Activated naive CD8-positive, alpha-beta T cell treated with anti-CD3 and anti-CD28 coated beads, Interleukin-2, amount 10 ng/mL, durations not matched to agents 7 days and 5 days (primary cell): ENCODE measurements at places on chromosomes 1 and 21.

- DNase-seq: no peak
Observed at GRCh38 chr1:64248065-64248464, 44.6 kb downstream of the UBE2U start.

- no peak for DNase-seq
Observed at GRCh38 chr1:201508809-201509208, 1.9 kb upstream of the CSRP1 start.

- no peak for DNase-seq
Observed at GRCh38 chr1:30526652-30527345, 196.6 kb downstream of the MATN1 start.

GRCh38 chr21:16137106-16137505, 407.3 kb downstream of the USP25 start:
- DNase-seq: no peak

- no peak for DNase-seq
Observed at GRCh38 chr1:53740621-53741105, 1.7 kb upstream of the GLIS1 start.

GRCh38 chr1:27057389-27057788, 44.7 kb upstream of the TENT5B start:
- no peak for DNase-seq

DNA sequence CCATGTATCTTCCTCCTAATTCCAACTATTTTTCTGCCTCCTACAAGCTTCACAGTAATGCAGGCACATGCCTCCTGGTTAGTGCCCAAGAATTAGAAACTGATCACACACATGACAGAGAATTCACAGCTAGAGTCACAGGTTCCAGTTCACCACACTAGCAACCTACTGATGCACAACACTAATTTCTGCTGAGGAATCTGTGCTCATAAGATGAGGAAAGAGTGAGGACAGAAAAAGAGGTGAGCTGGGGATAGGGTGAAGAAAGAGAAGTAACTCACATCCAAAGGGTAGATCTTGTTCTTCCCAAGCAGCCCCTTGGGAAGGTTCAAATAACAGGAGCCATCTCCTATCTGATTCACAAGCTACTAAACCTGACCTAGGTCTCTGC, 61.3 kb downstream of the PUM1 start:
- no peak for DNase-seq

GRCh38 chr1:235831148-235831547, 35.6 kb downstream of the LYST start:
- no peak for DNase-seq

GRCh38 chr1:30366911-30367310, 356.5 kb downstream of the MATN1 start:
- no peak for DNase-seq

GRCh38 chr1:230422221-230422981, 3.7 kb downstream of the PGBD5 start:
- no peak for DNase-seq

GRCh38 chr1:63693944-63694571, 79.8 kb upstream of the ROR1 start:
- DNase-seq: no peak

- DNase-seq: no peak
Observed at GRCh38 chr1:53678507-53678906, 60.5 kb downstream of the GLIS1 start.

- DNase-seq: no peak
Observed at GRCh38 chr1:204359131-204359473, 627 bp downstream of the PLEKHA6 start.

- no peak for DNase-seq
Observed at GRCh38 chr1:78419309-78419708, 71.5 kb upstream of the PTGFR start.

DNA sequence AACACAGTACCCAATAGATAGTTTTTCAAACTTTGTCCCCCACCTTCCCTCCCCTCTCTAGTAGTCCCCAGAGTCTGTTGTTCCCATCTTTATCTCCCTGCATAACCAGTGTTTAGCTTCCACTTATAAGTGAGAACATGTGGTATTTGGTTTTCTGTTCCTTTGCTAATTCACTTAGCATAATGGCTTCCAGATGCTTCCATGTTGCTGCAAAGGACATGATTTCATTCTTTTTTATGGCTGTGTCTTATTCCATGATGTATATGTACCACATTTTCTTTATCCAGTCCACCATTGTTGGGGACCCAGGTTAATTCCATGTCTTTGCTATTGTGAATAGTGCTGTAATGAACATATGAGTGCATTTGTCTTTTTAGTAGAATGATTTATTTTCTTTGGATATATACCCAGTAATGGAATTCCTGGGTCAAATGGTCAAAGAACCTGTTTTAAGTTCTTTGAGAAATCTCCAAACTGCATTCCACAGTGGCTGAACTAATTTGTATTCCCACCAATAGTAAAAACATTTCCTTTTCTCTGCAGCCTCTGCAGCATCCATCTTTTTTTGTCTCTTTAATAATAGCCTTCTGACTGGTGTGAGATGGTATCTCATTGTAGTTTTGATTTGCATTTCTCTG, 126.0 kb downstream of the AK5 start:
- DNase-seq: no peak

GRCh38 chr1:179817789-179818188, 59.8 kb downstream of the TOR1AIP2 start:
- no peak for DNase-seq

DNA sequence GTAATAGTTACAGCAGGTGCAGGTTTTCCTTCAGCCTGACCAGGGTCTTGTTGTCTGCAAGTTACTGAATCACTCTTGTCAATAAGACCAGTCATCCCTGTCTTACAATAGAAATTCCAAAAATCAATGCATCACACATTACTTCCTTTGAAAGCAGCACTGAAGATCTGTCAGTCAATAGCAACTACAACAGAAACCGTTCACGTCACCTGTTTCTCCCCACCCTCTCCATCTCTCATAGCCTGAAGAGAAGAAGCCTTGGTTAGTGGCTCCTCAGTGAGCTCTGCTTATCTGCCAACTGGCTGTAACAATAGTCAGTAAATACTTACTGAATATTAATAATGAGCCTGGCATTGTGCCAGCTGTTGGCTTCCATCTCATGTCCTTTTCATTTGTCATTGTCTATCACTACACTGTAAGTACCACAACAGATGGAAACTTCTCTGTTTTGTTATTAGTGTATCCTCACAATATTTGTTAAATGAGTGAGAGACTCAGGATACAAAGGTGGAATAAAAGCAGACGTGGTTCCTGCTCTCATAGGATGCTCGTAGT, 195.2 kb downstream of the S1PR1 start:
- no peak for DNase-seq

GRCh38 chr1:211811126-211811525, 19.4 kb downstream of the LPGAT1 start:
- no peak for DNase-seq

DNA sequence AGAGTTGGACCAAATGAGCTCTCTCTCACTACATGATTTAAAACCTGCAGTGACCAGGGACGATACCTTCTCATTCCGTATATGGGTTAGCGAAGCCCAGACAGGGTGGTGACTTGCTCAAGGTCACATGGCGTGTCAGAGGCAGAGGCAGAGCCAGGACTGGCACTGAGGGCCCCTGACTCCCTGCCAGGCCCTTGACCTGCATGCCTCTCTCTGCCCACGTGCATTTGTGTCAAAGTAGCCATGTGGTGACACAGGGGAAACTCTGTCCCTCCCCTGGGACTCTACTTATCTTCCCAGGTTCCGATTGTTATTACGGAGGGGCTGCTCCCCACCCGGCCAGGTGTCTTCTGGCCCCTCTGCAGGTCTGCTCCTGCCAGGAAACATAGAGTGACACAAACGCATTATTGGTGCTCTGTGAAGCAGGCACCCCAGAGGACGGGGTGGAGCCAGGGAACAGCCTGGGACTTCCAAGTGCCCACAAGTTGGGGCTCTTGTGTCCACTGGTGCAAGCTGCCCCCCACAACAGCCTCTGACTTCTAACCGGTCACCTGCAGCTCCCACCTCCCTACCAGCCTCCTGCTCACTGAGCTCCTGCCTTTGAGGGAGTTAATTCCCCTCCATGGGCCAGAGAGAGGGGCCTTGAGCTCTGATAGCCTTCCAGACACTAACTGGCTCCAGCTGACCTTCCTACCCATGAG, 7.3 kb upstream of the TINAGL1 start:
- no peak for DNase-seq

DNA sequence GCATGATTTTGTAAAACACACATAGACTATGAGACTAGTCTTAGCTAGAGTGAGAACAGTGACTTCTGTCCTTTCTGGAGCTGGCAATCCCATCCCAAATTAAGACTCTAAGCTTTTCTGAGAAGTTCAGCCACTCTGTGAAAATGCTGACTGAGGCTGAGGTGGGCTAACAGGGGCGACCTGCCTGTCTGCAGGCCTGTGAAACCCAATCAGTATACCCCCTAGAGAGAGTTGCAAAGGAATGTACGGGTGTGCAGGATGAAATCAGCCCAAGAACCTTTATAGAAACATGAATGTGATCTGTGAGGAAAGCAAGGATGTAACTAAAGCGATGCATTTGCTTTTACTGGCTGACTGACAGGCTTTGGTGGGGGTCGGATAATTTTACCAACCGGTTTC, 16.0 kb upstream of the TBX15 start:
- no peak for DNase-seq

DNA sequence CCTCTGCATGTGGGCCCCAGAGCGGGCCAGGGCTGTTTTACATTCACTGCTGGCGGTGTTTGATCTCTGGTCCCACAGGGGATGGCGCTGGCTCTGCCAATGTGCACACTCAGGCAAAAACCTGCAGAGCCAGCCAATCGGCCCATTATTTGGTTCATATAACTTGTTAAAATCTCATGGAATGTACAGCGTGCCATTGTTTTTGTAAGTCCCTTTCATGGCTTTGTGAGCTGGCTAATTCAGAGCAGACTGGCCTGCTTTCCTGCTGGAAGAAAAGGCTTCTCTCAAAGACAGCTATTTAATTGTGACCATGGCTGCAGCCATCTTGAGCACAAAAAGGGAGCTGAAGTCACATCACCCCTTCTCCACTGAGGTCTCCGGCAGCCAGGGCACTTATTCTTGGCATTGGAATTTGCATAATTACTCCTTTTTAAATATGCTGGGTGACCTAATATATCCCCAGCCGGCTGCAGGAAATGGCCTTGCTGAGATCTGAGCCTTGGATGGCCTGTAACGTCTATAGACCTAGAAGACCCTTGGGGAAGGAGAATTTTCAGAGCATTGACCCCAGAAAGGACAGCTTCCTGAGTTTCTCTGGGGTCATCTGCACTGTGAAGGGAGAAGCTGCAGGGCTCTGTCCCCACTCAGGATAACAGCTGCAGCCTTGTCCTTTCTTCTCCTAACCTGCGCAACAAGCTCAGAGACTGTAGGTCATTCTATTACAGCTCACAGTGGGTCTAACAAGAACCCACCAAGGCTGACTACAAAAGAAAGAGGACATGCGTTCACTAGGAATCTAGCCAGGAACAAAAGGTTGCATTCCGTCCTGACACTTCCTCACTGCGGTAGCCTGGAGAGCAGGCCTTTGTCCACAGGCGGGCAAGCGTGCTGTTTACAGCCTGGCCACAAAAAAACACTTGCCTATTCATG, 45.8 kb downstream of the BCAR3 start:
- no peak for DNase-seq

GRCh38 chr1:53345996-53346813, 18.3 kb upstream of the LRP8 start:
- no peak for DNase-seq

DNA sequence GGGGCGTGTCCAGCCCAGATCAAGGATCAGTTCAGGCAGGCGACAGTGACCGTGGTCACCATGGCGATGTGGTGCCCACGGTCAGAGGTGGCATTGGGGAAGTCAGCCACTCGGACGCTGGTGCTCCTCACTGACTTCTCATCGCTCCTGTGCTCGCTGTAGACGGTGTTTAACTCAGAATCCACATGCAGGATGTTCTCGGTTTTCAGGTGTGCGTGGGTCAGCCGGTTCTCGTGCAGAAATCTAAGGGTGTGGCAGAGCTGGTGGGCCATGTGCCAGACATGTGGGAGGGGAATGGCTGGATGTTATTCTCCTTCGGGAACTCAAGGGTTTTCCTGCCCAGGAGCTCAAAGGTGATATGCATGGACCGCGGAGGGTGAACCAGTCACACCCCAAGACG, 11.7 kb downstream of the OR2AJ1 start:
- no peak for DNase-seq

- no peak for DNase-seq
Observed at GRCh38 chr1:57597036-57597435, 173.2 kb upstream of the DAB1 start.

DNA sequence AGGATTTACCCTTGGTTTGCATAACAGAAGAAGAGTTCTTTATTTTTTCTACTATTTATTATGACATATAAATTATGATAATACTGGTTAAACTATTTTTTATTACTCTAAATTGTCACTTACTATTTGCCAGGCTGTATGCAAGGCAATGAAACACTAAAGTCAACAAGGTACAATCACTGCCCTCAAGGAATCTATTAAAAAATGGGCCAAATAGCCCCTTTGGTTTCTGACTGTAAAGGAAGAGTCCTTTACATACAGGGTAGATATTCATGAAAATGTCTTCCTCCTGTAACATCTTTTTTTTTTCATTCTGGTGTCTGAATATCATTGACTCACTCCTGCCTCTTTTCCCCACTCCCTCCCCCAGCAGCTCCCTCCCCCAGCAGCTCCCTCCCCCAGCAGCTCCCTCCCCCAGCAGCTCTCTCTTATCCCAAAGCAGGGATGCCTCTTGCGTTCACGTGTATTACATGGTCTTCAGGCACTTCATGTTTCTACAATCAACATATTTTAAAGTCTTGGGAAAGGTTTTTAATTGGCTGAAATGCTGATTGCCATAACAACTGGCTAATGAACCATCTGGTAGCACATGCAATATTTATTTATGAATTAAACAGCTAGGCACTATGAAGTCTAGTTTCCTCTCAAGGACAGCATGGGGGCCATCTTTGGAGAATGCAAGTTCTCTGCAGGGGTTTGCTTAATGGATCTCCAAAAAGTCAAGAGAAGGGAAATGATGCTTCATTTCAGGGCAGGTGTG, 400.4 kb upstream of the PLXNA2 start:
- no peak for DNase-seq

DNA sequence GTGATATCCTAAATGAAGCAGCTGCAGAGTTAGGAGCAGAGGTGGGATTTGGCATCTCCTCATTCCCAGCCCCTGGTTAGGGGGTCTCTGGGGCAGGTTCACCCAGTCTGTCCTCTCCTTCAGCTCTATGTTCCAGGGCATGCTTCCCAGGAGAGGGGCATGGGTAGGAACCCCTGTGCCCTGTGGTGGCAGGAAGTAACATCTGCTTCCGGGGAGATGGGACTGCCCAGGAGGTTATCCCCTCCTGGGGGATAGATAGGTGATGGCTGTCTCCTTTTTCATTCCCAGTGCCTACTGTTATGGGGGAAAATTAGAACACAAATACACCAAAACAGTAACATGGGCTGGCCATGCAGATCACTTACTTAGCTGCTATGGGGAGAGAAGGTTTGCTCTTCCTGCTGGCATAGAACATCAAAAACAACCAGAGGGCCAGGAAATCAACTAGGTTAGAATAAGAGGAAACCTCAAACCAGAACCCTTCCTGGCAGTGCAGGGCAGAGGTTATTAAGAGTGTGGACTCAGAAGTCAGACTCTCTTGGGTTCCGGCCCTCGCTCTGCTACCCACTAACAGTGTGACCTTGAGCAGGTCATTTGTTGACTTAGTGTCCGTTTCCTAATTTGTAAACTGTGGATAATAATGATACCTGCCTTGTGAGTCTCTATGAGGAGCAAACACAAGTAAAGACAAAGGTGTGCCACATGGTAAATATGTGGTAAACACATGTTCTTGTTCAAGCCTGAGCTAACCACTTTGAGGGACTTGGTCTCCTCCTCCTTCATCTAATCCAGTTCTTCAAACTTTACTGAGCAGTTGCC, 157.8 kb upstream of the JUN start:
- DNase-seq: peak; percentile 55

- no peak for DNase-seq
Observed at GRCh38 chr1:168301664-168302320, 21.1 kb downstream of the TBX19 start.
